ENCODE measurements at places on chromosomes 2 and 18.

- DNase-seq: no peak
Measured at GRCh38 chr2:189425676-189426075, 15.6 kb upstream of the WDR75 start.

GRCh38 chr2:231452799-231453508 is 11.3 kb downstream of the NCL start:
- DNase-seq: no peak

DNA sequence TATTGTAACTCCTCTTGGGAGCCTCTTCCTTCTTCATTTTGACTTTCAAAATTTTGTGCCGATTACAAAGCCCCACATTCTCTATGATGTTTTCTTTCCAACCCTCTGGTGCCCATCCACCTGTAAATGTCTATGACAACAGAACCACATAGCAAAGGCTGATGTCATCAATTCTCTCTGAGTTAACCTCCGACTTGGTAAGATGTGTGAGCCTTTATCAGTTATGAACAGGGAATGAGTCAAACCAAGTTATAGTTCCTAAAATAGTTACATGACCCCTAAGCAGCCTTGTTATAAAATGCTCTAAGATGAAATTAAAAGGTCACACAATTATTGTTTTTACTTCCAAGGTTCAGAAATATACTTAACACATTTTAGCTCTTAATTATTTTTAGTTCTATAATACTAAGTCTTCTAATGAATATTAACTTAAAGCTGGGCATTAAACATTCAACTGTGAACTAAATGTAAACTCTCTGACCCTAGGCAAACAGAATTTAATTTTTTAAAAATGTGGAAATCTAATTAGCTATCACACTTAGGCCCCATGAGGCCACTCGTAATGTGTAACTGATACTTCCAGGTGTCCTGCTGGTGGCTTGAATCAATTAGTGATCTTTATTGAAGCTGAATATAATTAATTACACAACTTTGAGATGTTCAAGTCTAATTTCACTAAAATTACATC is 102.3 kb upstream of the CYRIA start:
- DNase-seq: no peak

DNA sequence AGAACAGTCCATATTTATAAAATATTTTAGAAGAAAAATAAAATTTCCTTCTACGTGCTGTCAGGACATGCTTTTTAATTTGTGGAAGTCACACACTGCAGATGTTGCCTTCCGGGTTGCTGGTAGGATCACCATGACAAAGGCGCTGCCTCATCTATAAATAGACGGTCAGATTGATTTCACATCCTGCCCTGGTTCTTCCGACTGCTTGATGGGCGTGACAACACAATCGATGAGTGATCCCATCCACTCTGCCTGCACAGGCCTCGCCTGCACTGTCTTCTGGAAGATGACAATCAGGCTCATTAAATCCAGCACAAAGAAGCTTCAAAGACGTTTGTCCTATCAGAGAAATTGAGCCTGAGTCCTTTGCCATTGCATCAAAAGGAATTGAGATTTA is 318.9 kb upstream of the TRIB2 start:
- no peak for DNase-seq

- no peak for DNase-seq
Measured at GRCh38 chr2:110983133-110983532, 137.6 kb upstream of the BCL2L11 start.

DNA sequence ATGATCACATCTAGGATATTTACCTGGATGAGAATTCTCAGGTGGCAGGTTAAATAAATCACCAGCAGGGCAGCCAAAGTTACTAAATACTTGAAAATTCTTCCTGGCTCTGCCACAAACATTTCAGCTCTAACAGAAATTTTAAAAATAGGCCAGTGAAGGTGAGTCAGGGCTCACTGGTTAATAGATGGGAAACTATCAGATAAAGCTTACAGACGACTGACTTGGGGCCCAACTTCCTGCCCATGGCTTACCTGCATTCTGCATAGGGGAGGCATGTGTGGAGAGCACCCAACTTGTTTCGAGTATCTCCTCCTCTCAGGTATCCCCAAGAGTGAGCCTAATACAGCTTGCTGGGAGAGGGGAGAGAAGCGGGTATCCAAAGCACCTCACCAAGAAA is 57.8 kb downstream of the SPRED2 start:
- DNase-seq: no peak

GRCh38 chr2:3718679-3719078 is 15.3 kb downstream of the DCDC2C start:
- no peak for DNase-seq

DNA sequence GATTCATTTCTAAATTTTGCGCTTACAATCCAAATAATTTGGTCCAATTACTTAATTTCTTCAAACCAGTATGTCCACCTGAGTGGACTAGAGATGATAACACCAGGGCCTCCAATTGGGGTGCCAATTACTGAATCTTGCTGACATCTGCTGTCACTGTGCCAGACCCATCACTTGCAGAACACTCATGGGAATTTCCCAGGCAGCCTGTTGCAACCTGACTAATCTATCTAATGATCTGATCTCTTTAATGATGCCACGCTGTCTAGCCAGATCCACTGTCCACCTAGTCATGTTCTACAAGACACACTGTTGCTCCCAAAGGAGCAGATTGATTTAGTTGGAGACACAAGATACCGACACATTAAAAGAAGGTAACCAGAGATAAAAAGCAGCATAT is 11.8 kb upstream of the LRP1B start:
- no peak for DNase-seq

GRCh38 chr2:43273529-43273928 is 47.1 kb upstream of the ZFP36L2 start:
- no peak for DNase-seq

GRCh38 chr2:46574457-46575355 is 95.3 kb downstream of the TMEM247 start:
- DNase-seq: no peak

GRCh38 chr2:1782514-1782913 is 38.2 kb upstream of the PXDN start:
- DNase-seq: no peak

- no peak for DNase-seq
Measured at GRCh38 chr2:191144217-191144616, 6.6 kb downstream of the STAT4 start.

DNA sequence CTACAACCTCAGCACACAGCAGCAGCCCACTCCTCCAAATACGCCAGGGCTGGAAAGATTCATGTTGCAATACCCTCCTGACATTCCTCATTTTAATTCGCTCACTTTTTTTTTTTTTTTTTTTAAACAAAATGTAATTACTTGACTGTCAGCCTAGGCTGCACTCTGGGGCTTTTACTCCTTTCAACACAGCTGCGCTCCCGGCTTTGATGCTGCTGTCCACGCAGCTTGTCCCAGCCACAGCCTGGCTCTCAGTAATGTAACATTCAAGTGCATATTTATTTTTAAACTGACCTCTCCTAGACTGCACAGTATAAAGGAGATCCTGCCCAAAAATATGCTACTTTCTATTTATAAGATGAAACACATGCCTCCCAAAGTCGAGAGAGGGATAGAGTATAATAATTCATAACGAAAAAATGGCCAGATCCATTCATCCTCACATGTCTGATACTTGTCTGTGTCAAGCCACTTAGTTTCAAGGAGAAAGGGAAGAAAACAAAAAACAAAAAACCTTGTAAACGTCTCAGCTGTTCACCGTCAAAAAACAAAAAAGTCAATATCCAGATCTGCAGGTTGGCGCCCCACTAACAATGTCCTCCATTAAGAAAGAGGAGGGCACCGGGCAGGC is 949 bp downstream of the CDC42EP3 start:
- DNase-seq: no peak

DNA sequence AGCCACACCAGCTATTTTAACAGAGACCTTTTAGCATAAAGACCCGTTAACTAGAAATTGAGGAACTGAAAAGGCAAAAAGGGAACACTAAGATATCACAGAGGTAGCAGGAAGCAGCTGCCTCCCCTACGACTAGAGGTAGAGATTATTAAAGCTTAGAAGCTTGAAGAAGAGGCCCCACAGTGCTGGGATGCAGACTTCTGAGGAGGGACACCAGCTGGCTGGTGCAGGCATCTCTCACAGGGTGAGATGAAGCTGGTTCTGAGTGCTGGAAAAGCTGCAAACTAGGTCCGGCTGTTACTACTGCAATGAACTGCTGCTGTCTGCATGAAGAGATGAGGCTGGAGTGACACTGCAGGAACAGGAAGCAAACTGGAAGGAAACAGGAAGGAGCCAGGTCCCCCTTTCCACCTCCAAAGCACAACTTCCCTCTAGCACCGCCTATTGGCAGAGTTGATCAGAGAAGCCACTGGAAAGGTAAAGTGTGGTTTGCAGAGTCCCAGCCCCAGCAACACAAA is 61.2 kb upstream of the MRPS9 start:
- DNase-seq: peak; percentile 38

- no peak for DNase-seq
Measured at GRCh38 chr2:3492951-3493614, 26.2 kb downstream of the ADI1 start.

DNA sequence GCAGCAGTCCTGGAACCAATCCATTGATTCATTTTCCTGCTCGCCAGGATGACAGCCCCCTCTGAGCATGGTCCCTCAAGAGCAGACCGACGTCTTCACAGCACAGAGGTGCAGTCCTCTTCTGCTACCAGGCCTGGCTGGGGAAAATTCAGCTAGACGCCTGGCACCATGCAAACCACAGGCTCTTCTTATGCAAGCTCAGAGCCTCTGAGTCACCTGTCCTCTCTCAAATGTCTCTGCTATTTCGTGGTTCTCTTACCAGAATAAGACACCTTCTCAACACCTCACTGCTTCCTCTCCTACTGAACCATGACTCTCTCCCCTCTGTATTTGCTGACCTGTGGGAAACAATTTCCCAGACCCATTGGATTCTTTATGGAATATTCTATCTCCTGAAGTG is 79.8 kb upstream of the CYRIA start:
- DNase-seq: no peak

DNA sequence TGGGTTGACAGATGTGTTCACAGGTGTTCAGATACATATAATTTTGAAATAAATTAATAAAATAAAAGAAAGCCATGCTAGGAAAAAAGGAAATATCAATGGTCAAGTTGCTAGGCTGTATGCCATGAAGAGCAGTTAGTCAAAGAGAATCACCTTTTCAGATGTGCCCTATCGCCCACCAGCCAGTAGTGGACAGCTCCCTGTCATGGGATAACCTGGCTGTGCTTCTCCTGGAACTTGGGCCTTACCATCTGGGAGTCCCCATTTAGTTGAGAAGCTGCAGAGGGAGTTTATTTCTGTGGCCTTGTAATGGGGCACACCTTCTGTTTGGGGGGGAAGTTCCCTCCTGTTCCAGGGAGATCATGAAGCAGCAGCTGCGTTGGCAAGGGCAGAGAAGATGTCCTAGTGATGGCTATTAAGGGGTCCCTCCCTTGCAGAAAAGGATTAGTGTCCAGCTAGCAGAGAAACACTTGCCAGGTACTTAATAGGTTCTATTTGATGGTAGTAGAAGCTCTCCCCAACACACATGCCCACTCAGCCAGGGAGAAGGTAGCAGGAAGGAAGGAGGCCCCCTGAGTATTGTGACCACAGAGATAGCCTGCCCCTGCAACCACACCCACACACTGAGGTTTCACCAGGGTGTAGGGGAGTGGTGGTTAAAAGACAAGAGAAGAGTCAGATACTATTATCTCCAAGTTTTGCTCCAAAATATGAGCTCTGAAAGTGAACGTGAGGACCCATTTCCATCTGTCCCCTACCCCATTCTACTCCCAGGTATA is 117.7 kb downstream of the B3GNT2 start:
- DNase-seq: no peak

DNA sequence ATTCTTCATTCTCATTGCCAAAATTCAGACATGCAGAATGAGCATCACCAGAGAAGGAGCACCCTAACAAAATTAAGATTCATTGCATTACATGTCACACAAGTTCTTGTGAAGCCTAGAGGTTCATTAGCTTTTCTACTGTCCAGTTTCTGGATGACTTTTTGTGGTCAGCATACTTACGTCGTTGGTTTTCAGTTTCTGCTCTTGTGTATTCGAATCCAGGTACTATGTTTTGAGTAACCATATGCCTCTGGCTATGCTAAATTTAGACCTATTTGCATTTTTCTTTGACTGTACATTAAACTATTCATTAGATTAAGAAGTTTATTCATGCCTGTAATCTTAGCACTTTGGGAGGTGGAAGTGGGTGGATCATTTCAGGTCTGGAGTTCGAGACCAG is 251.3 kb downstream of the PARD3B start:
- no peak for DNase-seq

GRCh38 chr2:33380001-33380609 is 96.3 kb upstream of the RASGRP3 start:
- DNase-seq: peak; percentile 9

DNA sequence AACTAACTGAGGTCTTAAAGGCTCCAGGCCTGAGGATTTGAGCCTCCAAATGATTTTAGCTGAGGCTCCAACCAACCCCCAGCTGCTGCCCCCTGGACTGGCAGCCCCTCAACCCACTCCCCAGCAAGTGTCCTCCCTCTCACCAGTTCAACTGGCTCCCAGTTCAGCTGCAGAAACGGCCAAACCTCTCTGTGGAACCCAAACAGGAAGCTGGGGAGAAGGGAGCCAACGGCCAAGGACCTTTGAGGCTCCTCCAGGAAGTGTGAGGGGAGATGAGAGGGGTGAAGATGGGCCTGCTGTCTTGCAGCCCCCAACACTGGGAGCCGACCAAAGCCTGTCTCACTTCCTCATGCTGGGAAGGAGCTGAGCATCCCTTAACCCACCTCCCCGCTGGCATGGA is 24.9 kb downstream of the ZFP36L2 start:
- no peak for DNase-seq

- DNase-seq: no peak
Measured at GRCh38 chr2:235721625-235722024, 227.8 kb downstream of the AGAP1 start.

DNA sequence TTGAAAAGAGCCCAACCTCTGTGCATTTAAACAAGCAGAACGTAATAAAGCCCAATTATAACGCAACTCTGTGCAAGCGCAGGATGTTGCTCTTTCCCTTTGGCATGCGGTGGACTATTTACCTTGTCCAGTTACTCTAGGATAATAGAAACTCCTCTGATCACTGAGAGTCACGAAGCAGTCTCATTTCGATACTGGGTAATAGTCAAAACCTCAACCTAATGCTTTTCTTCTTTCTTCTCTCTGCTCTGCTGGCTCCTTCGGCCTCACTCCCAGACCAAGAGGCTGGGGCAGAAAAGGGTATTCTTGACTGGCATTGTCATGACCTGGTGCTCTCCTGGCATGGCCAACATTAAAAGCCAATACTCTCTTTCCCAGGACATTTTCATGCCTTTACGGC is 89.7 kb upstream of the GCFC2 start:
- no peak for DNase-seq

GRCh38 chr2:150584081-150584480 is 96.6 kb upstream of the RND3 start:
- DNase-seq: no peak

- DNase-seq: no peak
Measured at GRCh38 chr2:78263571-78263970, 741.4 kb upstream of the LRRTM4 start.

All from HEK293T (cell line).